Stimulated activated CD4-positive, alpha-beta T cell treated with anti-CD3 and anti-CD28 coated beads, Interleukin-12 subunit alpha, Interleukin-12 subunit beta, amount 100 ng/mL, for 24 hours (primary cell): ENCODE measurements at places on chromosomes 12 and 14.
A peak's percentile ranks its signal among the peaks of the same experiment; 100 is the strongest.

- no peak for DNase-seq
Measured at GRCh38 chr14:58870961-58871360, 233.2 kb downstream of the DACT1 start.

- peak; percentile 19 for DNase-seq
Measured at GRCh38 chr14:31208546-31209424, 1.2 kb upstream of the HECTD1 start.

DNA sequence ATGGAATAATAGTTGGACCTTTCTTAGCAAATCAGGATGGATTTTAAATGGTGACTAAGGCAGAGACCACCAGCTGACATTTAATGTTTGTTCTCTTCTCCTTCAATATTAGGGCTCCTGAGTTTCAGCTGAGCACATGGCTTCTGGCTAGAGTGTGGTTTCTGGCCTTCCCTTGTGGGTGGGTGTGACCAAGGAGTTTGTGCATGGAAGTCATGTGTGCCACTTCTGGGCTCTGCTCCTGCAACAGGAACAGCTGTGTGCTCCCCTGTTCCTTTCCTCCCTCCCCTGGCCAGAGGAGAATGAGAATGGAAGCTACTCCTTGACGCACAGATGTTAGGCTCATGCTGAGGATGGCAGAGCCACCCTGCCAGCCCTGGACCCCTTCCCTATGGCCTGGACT lies 44.2 kb downstream of the CCDC175 start:
- no peak for DNase-seq

DNA sequence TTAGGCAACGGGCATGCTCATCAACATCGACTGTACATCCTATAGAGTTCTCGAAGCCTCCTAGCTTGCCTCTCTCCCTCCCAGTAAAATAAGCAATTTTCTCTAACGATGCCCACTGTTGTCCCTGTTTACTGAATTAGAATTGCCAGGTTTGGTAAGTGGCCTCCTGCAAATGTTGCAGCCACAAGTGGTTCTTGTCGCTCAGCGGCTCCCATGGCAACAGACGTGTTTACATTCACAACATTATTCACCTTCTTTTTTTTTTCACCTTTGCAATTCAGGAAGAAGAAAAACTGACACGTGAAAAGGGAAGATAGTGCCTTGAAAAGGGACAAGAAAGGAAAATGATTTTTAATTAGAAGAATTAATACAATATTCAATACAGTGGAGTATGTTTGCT lies 100.9 kb upstream of the PKP2 start:
- no peak for DNase-seq

GRCh38 chr12:67884596-67884995 lies 104.7 kb upstream of the IFNG-AS1 start:
- no peak for DNase-seq

GRCh38 chr14:69010648-69011047 lies 31.5 kb upstream of the ACTN1 start:
- no peak for DNase-seq

GRCh38 chr12:107310621-107311020 lies 217.3 kb upstream of the CRY1 start:
- DNase-seq: no peak

DNA sequence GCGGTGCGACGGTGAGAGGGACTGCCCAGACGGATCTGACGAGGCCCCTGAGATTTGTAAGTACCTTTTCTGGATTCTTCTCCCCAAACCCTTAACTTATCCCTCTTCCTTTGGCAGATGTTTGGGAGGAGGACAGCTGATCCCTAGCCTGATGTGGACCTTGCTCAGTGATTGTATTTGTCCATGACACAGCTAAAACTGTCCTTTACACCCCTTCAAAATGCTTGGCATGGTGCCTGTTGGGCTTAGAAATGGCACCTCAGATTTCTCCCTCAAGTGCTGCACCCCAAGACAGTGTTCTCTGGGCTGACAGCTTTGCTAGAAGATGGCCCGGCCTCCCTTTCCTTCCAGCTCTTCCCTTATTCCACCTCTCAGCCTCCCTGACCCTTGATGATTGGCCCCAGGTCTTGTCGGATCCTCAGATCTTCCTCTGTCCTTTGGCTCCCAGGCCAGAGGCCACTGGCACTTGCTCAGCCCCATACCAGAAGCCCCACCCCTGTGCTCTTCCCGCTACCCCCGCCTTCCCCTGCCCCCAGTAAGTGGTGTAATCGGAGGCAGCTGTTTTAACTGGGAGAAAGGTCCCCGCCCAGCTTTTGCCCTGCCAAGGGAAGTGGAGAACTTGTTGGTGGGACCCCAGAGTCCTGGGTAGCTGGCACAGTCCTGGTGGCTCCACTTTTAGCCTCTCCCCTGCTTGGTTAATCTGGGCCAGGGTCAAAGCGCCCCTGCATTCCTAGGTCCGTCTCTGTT lies 8.7 kb downstream of the LRP1-AS start:
- no peak for DNase-seq

DNA sequence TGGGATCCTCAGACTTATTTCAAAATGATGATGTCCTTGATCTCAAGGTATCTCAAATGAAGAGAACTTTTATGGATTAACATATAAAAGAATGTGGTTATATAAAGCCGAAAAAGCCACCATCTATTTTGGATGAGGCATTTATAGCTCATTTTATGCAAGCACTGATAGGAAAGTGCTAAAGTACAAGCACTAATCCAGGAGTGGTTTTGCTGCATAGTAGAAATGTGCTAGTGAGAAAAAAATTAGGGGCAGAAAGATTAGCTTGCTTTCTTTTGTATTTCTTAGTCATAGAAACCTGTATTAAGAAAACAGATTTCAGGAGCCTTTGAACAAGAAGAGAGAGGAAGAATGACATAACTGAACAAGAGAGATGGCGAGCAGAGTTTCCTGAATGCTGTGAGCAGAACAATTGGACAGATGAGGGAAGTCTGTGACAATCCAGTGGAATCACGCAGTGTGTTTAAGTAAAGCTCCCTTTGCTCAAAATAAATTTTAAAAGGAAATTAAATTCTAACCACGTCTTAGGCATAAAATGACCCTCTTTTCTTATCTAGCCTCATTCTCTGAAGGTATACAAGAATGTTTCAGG lies 238.2 kb upstream of the NOVA1 start:
- DNase-seq: no peak

DNA sequence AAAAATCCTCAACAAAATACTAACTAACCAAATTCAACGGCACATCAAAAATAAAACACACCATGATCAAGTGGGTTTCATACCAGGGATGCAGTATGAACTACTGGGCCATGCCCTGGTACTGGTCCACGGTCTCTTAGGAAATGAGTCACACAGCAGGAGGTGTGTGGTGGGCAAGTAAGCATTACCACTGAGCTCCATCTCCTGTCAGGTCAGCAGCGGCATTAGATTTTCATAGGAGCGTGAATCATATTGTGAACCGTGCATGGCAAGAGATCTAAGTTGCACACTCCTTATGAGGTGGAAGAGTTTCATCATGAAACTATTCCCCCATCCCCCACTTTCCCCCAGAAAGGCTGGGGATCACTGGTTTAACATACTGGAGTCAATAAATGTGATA lies 6.7 kb upstream of the LGR5 start:
- DNase-seq: no peak

- no peak for DNase-seq
Measured at GRCh38 chr14:78164226-78164853, 5.8 kb upstream of the NRXN3 start.

- DNase-seq: no peak
Measured at GRCh38 chr12:85424581-85425348, 144.7 kb downstream of the ALX1 start.

- DNase-seq: no peak
Measured at GRCh38 chr12:88300931-88301330, 158.8 kb downstream of the TMTC3 start.

DNA sequence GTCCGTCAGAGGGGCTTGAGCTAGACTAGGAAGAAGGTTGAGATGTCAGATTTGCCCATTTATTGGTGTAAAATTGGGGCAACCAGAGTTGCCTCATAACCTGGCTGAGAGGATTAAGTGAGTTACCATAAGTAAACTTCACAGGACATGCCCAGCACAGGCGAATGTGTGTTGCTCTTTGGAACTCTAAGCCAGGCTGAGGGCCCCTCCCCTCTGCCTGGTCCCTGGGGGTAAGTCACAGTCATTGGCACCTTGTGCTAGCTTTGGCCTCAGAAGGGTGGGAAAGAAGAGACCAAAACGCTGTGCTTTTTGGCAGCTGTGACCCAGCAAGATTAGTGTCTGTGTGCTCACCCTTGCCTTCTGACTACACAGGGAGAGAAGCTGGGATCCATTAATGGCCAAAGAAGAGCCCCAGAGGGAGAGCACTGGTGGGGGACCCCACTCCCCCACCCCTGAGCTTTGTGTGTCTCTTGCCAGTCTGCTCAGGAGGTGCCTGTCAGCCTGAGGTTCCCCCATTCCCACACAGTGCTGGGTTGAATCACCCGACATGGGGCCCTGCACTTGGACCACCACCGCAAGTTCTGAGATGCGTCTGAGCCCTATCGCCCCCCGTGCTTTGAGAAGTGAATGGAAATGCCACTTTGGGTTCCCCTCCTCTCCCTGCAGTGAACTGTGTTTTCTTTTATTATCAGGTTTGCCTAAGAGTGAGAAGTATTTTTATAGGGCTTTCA lies 74.1 kb downstream of the CACNA1C start:
- no peak for DNase-seq

GRCh38 chr14:32201816-32202490 lies at the start of gene RNU6-7:
TSS of gene RNU6-7 (plus strand) at chr14:32202045.
- DNase-seq: no peak

- DNase-seq: peak; percentile 55
Measured at GRCh38 chr14:105448706-105449111, 25.9 kb upstream of the CRIP2 start.

- no peak for DNase-seq
Measured at GRCh38 chr12:64806173-64806572, 18.3 kb upstream of the TBC1D30 start.

DNA sequence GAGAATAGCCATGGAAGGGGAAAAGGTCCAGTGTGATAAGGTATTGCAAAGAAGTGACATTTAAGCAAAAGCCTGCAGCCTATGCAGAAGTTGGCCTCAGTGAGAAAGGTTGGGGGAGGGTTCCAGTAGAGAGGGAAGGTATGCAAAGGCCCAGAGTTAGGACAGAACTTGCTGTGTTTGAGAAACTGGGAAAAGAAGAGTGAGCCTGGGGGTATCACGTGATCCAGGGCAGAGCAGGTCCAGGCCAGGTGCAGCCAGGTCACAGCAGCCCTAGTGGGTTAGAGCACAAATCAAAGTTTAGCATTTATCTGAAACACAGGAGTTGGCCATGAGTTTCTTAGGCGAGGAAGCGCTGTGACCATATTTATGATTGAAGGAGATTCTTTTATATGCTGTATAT lies 1.6 kb downstream of the SERPINA5 start:
- no peak for DNase-seq

- DNase-seq: no peak
Measured at GRCh38 chr12:111582133-111582747, 16.9 kb downstream of the ATXN2 start.

GRCh38 chr14:59318908-59319307 lies 130.4 kb downstream of the DAAM1 start:
- no peak for DNase-seq

- no peak for DNase-seq
Measured at GRCh38 chr12:54409267-54409666, 9.8 kb downstream of the ITGA5 start.

DNA sequence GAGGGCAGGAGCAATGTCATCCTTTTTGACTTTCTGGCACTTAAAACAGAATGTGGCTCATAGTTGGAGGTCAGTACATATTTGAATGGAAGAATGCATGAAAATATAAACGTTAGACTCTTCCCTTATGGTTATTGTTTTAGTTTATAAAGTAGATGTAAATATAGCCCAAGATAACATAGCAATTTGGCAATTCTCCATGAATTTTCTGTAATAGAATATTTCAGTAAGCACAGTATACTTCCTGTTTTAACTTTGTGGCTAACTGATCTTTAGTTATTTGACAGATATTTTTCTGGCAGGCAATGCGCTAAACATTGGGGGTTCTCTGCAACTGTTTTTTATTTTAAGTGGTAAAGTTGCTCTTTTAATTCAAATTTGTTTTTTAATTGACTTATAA lies 763.0 kb downstream of the NRXN3 start:
- DNase-seq: no peak

DNA sequence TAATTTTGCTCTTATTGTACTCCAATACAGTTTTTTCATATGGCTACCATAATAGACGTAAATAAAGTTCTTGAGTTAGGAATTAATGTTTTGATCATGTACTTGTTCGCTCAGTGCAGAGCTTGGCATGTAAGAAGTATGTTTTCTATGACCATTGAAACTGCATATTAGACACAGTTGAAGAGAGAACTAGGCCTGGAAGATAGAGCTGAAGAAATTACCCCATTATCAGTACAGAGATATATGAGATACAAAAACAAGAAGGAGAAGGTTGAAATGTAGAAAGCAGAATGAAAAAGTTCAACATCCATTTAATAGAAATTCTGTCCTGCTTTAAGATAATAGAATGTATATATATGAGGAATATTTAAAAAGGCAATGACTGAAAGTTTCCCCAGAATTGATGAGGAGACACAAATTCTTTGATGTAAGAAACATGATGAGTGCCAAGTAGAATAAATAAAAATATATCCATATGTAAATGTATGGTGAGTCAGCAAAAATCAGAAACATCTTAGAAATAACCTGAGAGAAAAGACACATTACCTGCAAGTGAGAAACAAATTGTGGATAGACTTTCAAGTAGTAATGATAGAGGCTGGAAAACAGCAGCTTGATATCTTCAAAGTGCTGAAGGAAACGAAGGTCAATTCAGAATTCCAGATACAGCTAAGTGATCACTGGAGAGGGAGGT lies 49.1 kb upstream of the ANO4 start:
- DNase-seq: no peak

DNA sequence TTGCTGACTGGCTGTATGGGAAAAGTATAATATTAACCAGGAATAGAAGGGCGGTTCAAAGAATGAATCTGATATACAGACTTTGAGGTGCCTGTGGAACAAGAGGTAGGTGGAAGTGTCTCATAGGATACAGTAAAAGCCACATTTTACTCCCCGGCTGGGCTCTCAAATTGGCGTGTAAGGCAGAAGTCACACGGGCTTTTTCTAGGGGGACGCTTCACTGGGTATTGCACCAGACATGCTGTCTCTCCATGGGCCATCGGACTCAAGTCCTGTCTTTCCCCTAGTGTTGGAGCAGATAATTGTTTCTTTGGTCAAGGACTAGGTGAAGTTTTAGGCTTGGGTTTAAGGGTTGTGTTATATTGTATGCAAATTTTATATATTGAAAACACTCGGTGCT lies 9.1 kb downstream of the TMCC3 start:
- DNase-seq: no peak

- DNase-seq: no peak
Measured at GRCh38 chr12:26843311-26843710, 10.3 kb upstream of the ITPR2 start.

DNA sequence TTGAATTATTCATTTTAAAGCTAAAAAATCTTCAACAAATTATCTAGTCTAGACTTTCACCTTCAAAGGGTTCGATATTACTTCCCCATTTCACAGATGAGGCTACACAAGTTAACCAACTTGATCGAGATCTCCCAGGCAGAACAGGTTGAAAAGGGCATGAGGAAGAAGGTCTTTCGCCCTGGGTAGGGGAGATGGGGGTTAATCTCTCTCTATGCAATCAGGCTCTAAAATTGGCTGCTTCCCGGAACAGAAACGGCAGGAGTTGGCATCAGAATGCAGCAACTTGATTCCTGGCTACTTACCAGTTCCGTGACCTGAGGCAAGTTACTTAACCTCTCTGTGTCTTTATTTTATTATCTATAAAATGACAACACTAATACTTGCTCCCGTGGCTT lies 2.4 kb upstream of the CISTR start:
- no peak for DNase-seq
